Non-pigmented ciliary epithelial cell (primary cell): ENCODE measurements at places on chromosomes 1 and 21.
A peak's percentile ranks its signal among the peaks of the same experiment; 100 is the strongest.

DNA sequence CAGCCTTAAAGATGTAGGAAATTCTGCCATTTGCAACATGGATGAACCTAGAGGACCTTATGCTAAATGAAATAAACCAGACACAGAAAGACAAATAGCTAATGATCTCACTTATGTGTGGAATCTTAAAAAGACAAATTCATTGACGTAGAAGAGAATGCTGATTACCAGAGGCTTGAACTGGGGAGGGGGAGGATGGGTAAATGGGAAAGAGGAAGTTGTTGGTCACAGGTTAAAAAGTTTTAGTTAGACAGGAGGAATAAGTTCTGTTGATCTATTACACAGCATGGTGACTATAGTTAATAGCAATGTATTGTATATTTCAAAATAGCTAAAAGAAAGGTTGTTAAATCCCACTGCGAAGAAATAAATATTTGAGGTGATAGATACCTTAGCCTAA, 62.8 kb downstream of the PKN2 start:
- no peak for DNase-seq

GRCh38 chr1:205809469-205809868, 3.5 kb downstream of the SLC41A1 start:
- DNase-seq: no peak

GRCh38 chr1:77370583-77371306, 88.9 kb downstream of the AK5 start:
- peak; percentile 88 for DNase-seq

DNA sequence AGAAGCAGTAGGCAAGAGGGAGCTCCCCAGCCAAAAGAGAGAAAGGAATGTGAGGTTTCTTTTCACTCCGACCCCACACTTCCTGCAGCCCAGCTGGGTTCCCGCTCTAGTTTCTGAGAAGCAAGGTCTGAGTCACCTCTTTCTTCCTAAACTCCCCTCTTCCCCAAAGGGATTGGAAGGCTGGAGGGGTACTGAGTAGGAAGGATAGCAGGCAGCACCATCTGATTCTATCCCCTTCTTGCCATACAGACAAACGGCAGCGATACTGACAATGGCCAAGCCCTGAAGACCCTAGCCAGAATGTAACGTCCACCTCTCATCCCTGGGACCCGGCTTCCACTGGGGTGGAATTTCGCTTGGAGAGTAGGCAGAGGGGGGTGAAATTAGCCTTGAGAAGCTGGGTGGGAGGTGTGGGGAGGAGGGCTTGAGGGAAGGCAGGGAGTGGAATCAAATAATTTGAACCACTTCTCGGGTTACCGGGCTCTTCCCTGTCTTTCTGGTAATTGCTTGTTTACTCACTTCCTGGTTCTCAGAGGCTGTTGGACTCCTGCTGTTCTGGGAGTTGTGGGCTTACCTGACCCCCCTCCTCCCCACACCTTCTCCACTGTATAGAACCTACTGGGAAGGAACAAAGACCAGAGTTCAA, 13.2 kb downstream of the IER5 start:
- DNase-seq: no peak

- no peak for DNase-seq
Measured at GRCh38 chr1:11796036-11796828, 9.5 kb downstream of the MTHFR start.

- DNase-seq: no peak
Measured at GRCh38 chr1:112674986-112675727, 698 bp downstream of the MOV10 start.

- no peak for DNase-seq
Measured at GRCh38 chr1:231716879-231717278, 90.3 kb downstream of the DISC1 start.

DNA sequence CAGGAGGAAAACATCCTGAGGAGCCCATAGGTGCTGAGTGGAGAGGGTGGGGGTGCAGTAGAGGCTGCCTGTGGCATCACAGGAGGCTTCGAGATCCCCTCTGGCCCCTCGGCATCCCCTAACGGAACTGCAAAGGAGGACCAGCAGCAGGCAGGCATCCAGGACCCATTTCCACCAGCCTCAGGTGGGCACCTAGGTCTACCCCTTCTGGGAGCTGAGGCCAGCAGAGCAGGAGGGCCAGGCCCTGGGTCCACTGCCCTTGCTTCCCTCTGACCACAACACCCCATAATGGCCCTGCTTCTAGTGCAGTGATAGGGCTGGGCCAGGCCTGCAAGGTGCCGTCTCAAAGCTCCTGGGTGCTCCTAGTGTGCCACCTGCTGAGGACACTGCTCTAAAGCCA, 723.0 kb downstream of the PTPRU start:
- DNase-seq: no peak

DNA sequence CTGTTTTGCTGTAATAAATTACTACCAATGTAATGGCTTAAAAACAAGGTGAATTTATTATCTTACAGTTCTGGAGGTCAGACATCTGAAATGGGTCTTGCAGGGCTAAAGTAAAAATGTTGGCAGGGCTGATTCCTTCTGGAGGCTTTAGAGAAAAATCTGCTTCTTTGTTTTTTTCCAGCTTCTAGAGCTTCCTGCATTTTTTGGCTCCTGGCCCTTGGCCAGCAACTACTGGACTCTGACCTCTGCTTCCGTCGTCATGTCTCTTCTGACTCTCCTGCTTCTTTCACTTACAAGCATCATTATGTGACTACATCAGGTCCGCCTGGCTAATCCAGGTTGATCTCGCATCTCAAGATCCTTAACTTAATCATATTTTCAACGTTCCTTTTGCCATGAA, 350.9 kb downstream of the S1PR1 start:
- DNase-seq: no peak

DNA sequence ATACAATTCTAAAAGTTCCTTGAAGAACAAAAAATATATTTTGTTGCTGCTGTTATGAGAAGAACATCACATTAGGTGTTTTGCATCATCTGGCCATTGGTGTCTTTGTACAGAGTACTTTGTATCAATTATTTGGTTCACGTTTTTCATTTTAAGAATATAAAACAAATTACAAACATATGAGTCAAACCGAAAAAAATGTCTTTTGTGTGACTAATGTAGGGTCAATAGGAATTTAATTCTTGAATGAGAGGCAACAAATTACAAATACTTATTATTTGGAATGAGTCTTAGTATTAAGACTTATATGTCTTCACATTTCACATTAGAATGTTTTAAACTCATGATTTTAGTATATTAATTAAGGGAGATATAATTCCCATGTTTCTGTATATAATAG, 54.8 kb downstream of the NR5A2 start:
- DNase-seq: no peak

DNA sequence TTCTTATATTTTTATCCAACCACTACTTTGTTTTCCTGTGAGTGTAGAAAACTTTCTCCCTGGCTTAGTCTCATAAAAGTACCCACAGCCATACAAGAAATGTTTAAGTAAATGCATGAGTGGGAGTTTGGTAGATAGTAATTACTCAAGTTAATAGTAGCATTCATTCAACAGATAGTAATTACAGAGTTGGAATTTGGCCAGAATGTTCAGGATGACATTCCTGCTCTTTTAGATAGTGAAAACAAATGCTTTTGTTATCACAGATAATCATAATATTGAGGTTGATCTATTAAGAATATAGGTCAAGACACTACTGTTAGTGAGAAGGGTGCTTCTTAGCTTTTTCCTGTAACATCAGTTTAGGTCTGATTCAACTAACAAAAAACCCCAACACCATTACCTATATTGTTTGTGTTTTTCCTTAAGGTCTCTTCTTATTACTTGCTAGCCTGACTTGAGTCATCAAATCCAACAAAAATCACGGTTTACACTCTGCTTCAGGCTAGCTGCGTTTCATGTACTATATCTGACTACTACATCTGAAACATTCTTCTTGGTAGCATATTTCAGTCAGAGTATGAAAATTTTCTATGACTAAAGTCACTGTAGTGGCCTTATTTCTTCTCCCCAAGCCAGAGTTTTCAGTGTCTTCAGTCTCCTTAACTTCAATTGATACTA, 163.7 kb downstream of the HS2ST1 start:
- DNase-seq: no peak

- no peak for DNase-seq
Measured at GRCh38 chr1:53110370-53111072, 31.9 kb downstream of the SLC1A7 start.

- DNase-seq: no peak
Measured at GRCh38 chr1:178563099-178563820, 50.4 kb downstream of the TEX35 start.

- DNase-seq: no peak
Measured at GRCh38 chr21:32340863-32341848, 42.5 kb downstream of the MRAP start.

GRCh38 chr1:117681093-117681900, 75.4 kb downstream of the TENT5C start:
- no peak for DNase-seq

GRCh38 chr1:30522031-30523004, 201.1 kb downstream of the MATN1 start:
- no peak for DNase-seq

- DNase-seq: no peak
Measured at GRCh38 chr1:40583980-40584379, 52.5 kb downstream of the ZNF684 start.

DNA sequence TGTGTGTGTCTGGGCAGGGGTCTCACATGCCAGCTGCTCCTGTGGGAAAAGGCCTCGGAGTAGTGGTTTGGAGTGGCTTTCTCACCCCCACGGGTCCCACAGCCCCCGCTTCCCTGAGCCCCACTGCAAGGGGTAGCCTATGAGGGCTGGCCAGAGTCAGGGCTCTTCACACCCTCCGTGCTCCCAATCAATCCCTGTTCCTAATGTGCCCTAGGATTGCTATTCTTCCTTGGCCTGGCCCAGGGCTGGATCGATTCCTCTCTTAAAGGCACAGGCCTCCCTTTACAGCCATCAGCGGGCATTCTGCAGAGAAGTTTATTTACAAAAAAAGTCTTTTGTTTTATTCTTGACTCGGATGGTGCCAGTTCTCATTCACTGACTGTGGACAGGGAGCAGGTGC, 19.3 kb upstream of the ACTL8 start:
- no peak for DNase-seq

DNA sequence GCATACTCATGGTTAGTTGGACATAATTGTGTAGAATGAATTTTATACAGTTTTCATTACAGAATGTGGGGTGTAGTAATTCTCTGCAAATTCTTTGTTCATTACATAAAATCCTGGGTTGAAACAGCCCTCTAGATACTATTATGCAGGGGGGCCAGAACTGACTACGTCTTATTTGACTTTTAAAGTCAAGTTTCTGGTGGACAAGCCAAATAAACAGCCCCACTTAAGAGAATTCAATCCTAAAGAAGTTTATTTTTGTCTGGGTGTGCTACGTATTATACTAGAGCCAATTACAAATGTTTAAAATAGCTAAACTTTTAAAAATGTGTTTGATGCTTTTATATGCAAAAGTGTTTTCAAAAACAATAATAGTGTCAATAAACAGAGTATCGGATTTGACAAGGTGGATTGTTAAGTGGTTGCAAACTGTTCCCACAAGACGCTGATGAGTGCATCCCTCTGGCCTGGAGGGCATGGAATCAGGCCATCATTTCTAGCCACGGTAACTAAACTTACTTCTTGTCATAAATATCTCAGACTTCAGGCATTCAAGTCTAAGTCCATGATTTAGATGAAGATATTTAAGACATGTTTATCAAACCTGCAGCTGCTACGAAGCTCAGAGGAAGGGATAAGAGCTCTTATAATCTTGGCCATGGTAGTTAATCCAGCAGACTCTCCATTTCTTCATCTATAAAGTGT, 646.3 kb downstream of the KIF26B start:
- DNase-seq: no peak

GRCh38 chr1:27601771-27602461, 2.0 kb downstream of the AHDC1 start:
- DNase-seq: no peak

DNA sequence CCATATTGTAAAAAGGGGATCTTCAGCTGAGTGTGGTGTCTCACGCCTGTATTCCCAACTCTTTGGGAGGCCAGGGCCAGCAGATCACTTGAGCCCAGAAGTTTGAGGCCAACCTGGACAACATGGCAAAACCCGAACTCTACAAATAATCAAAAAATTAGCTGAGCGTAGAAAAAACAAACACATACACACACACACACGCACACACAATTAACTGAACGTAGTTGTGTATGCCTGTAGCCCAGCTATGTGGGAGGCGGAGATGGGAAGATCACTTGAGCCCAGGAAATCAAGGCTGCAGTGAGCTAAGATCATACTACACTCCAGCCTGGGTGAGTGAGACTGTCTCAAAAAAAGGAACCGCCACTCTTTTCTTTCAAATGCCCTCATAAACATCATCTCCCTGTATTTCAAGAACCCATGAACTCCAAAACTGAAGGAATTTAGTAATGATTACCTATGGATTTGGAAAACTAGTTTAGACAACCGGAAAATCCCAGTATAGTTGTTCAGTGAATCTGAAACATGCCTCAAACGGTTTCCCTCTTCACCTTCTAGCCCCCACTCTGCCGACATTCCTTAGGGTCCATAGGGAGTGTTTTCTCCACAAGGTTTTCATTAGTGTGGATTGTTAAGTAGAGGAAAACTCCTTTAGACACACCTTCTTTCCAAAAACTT, 4.5 kb downstream of the TXNIP start:
- no peak for DNase-seq
